ENCODE measurements at places on chromosomes 1 and 21.

DNA sequence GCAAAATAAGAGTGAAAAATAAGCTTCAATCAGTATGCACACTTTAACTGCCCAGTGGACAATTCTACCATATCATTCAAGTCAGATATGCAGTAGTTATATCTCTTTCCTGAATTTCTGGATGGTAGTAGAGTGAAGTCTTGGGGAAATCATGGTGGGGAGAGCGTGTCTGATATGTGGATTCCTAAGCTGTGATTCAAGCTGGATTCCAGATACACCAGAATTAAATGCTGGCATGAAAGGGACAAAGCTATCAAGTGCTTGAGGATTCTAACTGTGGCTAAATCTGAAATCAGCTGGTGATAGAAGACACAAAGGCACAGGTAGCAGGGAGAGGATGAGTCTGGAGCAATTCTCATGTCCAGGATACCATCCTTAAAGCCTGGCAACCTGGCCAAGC is 323.5 kb downstream of the DUSP10 start:
- no peak for DNase-seq

- no peak for DNase-seq
These were observed 156.2 kb downstream of the TPR start for GRCh38 chr1:186218654-186219352.

DNA sequence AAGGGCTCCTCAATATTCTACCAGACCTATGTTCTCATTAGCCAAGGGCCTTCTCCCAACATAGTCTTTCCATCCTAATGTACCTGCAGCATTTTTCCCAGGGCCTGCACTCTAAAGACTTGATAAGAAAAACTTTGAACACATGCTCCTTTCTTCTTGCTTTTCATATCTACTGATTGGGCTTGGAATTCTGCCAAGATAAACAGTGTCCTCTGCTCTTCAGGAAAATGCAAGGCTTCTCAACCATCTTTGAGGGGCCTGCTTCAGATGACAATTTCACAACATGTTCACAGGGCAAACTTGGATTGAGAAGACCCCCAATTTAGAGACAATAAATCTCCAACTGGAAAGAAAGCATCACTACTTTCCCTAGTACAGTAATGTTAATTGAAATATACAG is 25.8 kb upstream of the PPT1 start:
- no peak for DNase-seq

- DNase-seq = no peak
These were observed 425 bp downstream of the DDR2 start for GRCh38 chr1:162632698-162633080.

DNA sequence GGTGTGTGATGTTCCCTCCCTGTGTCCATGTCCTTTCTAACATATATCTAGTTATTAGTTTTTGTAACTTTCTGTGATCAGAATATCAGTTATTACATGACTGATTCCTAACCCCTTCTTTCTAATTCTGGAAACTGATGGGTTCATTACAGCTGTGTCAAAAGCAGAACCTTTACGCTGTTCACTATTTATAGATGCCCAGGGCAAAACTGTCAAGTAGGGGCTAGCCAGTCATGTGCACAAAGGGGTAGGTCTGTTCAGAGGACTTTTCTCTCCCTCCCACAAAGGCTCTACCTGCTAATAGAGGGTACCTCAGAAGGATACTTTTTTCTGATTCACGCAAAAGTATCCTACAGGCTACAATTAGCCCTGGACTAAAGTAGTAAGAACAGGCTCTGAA is 79.2 kb downstream of the NRDC start:
- DNase-seq = no peak

DNA sequence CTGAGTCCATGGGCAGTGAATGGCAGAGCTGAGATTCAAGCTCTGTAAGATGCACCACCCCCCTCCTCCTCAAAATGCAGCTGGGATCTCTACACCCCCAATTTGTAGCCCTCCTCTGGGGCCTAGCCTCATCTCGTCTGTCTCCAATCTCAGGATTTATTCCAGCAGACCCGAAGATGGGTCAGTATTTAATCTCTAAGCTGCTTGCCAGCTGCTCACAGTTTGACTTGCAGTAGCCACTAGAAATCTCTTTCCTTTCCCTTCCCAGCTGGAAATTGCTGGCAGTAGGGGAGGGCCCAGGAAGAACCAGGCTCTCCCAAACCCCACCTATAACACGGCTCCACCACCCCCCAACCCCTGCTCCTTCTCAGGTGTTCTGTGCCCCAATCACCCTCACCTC is 1.5 kb downstream of the LACTBL1 start:
- DNase-seq = no peak

DNA sequence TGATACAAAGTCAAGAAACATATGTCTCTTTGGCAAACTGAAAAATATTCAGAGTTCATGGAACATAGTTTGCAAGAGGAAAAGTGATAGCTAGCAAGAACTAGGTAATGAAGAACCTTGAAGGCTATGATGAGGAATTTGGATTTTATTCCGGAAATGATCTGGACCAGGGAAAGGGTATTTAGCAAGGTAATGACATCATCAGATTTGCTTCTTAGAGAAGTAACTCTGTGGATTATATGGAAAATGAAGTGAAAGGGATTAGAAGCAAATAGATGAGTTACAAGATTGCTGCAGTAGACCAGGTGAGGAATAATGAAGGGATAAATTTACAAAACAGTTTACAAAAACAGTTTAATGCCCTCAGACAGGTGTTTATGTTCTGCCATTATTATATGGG is 197.3 kb downstream of the RASAL2 start:
- DNase-seq = no peak

DNA sequence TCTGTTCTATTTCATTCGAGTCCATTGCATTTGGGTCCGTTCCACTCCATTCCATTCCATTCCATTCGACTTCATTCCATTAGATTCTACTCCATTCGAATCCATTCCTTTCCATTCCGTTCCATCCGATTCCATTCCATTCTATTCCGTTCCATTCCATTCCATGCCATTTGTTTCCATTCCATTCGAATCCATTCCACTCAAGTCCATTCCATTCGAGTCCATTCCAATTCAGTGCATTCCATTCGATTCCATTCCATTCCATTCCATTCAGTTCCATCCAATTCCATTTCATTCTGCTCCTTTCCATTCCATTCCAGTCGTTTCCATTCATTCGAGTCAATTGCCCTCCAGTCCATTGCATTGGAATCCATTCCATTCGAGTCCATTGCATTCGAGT is 2603.7 kb upstream of the TPTE start:
- no peak for DNase-seq

DNA sequence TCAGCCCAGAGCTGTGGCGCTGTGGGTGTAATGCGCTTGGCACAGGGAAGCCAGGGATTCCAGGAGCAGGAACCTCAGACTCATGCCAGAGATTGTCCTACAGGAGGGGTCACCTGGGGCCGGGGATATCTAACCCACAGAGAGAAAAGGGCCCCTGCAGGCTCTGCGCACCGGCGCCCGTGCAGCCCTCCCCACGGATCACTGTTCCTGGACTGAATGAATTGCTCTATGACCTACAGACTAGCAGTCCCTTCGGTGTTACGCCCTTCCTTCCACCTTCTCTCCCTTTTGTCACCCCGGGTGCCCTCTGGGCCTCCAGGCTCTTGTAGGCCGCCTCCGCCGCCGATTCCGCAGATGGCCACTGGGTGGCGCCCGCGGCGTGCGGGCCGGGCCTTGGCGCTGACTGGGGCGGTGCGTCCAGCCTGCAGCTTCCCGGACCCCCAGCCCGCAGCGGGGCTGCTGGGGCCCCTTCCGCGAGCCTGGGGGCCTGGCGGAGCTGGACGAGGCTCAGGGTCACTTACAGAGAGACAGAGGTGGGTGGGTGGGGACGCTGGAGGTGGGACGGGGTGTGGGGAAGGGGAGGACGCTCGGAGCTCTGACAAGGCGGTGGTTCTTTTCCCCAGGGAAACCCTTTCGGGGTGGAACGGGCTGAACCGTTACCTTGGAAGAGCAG is 101.3 kb downstream of the IER5 start:
- DNase-seq = peak; percentile 67

GRCh38 chr1:154502744-154503115 is 518 bp upstream of the SHE start:
- no peak for DNase-seq

DNA sequence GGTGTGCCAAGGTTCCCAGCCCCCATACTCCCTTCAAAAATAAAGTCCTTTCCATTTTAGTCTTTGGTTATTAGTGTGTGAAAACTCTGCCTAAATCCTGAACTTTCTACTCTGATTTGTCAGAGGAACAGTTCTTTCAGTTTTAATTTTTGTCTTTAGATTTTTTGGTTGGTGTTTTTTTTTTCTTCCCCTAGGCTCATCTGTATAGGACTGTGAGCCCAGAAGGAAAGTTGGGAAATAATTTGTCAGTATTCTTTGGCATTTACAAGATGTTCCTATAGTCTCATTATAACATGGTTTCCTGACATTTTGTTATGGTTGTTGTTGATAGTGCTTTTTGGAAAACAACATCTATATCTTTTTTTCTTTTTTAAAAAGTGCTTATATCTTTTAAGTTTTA is 38.0 kb downstream of the LAMC1 start:
- no peak for DNase-seq

DNA sequence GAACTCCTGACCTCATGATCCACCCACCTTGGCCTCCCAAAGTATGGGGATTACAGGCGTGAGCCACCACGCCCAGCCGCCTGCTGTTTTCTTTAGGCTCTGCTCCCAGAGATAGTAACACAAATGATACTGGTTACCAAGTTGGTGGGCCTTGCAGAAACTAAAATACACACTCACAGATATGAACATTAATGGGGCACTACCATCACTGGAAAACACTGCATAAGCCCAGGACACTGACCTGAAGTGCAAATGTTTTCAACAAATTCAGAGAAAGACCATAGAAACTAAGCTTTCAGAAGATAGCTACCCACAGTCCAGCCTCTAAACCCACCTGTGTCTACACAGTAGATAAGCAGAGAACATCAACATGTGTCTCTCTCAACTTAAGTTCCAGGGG is 180.5 kb downstream of the FCRL5 start:
- DNase-seq = no peak

DNA sequence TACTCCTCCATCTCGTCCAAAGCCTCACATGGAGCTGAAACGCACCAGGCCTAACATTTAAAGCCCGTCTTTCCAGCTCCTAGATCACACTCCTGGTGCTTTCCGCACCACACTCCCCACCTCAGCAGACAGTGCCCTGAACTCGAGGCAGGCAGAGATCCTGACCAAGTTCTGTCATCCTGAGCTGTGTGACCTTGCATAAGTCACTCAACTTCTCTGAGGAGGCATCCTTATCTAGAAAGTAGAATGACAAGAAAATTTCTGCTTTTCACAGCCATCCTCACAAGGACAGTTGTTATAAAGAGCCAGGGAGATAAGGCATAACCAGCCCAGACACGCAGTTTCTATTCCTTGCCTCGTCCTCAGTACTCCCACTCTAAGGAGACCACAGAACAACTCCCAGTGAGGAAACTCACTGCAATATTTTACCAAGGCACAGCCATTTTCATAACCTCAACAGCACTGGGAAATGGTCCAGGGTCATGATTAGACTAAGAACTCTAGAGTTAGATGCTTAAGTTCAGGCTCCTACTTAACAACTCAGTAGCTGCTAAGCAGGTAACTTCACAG is 3.1 kb downstream of the LRP8 start:
- no peak for DNase-seq

DNA sequence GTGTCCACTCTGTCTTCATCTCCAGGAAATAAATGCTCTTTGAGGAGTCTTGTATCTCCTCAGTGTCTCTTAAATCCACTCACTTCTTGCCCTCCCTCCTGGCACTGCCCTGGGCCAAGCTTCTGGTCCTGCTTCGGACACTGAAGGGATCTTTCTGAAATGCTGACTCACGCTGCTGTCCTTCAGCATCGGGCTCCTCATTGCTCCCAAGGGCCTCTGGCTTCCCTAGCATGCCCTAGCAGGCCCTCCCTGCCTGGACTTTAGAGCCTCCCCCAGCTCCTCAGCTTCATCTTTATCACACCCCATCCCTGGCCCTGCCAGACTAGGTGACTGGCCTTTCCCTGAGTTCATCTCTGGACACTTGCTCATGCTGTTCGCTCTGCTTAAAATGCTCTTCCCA is 96.6 kb downstream of the FOXD2 start:
- DNase-seq = no peak

- no peak for DNase-seq
These were observed 106.4 kb downstream of the KAZN start for GRCh38 chr1:14704846-14705245.

DNA sequence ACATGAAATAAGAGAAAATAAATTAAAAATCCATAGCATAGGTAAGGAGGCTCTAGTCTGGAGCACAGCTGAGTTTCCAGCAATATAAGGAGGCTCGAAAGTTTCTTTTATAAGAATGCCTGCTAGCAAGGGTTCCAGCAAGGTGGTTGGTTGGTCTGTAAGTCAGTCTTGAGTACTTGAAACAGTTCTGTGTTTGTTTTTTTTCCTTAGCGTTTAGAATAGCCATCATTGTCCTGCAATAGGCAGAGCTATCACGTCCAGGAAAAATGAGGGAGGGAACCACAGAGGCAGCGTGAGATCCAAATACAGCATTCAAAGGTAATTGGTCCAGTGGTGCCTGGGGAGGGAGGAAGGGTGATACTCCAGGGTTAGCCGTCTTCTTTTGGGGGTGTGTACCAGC is 8.4 kb downstream of the UBE2Q1 start:
- DNase-seq = no peak

DNA sequence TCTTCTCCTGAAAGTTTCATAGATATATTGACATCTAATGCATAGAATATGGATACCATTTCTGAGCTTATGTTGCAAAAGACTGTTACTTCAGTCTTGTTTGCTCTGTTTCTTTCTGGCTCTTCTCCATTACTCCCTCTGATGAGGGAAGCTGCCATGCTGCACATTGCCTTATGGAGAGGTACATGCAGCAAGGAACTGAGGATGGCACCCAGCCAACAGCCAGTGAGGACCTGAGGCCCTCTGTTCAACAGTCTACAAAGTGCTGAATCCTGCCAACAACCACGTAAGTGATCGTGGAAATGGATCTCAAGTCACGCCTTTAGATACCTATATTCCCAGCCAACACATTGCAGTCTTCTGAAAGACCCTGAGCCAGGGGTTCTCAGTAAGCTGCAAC is 66.6 kb upstream of the ADAMTS5 start:
- DNase-seq = no peak

- no peak for DNase-seq
These were observed 101.4 kb downstream of the PIK3R3 start for GRCh38 chr1:46030876-46031660.

DNA sequence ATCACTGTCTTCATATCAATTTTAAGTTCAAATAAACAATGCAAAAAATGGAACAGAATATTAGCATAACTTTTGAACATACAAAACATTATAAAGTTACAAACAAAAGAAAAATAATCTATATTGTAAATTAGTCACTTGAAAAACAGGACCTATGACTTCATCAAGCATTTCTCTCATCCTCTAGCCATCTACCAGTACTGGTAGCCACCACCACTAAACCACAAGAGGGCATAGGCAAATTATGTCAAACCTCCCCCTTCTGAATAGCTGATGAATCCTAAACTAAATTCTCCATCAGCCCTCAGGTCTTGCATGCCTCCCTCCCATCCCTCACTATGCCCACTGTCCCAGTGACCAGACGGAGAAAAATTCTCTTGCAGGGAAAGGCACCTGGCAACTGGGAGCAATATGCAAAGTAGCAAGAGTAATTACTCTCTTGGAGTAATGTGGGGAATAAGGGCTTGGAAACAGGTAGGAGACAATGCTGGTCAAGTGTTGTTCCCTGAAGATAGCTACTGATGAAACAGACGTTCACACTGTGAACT is 37.1 kb downstream of the SSX2IP start:
- DNase-seq = no peak

Measured in stimulated activated CD4-positive, alpha-beta T cell treated with anti-CD3 and anti-CD28 coated beads, Interleukin-1b, Interleukin-23, amount 100 ng/mL, for 1 hour (primary cell).